ENCODE measurements at places on chromosomes 1 and 21.

- DNase-seq, result no peak
These were observed 4.9 kb downstream of the C1orf198 start for GRCh38 chr1:230863449-230863848.

DNA sequence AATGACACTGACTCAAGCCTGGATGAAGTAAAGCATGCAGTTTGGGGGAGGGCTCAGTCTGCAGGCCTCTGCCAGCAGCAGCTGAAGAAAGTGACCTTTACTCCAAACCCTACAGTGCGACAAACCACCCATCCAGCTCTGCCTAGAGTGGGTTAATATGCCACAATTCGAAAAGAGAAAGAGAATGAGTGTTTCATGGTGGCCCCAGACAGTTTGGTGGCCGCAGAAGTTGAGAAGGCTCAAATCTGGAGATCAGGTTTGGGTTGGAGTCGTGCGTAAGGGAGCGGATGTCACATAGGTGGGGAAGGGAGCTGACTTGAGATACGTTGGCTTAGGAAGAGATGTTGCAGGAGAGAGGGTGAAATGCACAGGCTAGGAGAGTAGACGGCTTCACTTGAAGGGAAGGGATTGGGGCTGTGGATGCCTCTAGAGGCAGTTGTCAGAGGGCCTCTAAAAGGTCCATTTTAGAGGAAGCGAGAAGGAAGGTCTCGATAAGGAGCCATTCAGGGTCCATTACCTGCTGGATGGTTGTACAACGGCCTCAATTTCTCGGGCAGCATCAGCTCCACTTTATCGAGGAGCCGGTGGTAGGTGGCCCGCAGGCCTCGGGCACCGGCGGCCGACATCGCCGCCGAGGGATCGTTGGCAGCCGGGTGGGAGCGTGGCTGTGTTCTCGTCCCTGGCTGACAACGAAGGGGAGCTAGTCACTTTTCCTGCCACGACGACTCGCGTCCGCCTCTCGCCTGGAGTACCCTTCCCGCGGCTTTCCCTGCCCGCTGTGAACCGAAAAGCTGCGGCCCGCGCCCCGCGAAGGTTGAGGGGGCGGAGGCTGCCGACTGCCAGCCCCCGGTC is 1.0 kb upstream of the DCAF6 start:
- DNase-seq, result peak; percentile 22

DNA sequence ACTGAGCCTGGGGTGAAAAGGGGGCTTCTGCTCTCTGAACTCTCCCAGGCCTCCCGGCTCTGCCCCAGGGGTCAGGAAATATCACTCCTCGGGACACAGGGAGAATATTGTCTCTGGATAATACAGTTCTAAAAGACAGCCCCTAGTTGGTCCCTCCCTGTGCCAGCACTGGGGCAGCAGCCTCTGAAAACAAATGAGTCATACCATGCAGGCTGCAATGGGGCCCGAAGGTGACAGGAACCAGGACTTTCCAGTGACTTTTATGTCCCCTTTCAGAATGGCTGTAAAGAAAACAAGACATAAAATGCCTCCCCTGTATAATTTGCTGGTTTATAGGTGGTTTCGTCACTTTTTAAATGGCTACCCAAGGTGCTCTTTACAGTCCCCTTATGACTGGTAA is 360.0 kb downstream of the NPHP4 start:
- no peak for DNase-seq

DNA sequence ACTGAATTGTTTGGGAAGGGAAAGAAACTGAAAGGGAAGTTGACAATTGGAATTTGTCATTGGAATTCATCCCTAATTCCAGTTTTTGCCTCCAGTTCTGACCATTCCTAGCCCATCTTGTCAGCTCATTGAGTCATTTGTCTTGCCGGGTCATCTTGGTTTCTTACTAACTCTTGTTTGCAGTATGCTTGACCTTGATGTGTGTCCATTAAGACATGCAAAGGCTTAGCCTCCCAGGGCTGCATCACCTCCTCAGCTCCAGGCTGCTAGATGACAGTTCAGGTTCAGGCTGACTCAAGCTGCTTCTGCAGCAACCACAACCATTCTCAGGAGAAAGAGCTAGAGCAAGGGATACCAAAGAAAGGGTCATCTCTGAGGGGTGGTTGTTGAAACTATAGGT is 151.3 kb upstream of the PTGFR start:
- peak; percentile 66 for DNase-seq

All from HS-27A (cell line).